Stimulated activated CD8-positive, alpha-beta memory T cell treated with anti-CD3 and anti-CD28 coated beads, Interleukin-7, amount 100 ng/mL, for 48 hours (primary cell): ENCODE measurements at places on chromosomes 4 and X.

GRCh38 chrX:12421918-12422317 lies 283.6 kb downstream of the FRMPD4 start:
- no peak for DNase-seq

- DNase-seq = no peak
Measured at GRCh38 chrX:1657367-1658070, 42.7 kb downstream of the ASMT start.

- no peak for DNase-seq
Measured at GRCh38 chr4:98540803-98541202, 117.6 kb downstream of the TSPAN5 start.

GRCh38 chr4:170138580-170139194 lies 48.9 kb upstream of the AADAT start:
- DNase-seq = peak; percentile 29

- no peak for DNase-seq
Measured at GRCh38 chrX:21798677-21799219, 40.7 kb upstream of the MBTPS2 start.

DNA sequence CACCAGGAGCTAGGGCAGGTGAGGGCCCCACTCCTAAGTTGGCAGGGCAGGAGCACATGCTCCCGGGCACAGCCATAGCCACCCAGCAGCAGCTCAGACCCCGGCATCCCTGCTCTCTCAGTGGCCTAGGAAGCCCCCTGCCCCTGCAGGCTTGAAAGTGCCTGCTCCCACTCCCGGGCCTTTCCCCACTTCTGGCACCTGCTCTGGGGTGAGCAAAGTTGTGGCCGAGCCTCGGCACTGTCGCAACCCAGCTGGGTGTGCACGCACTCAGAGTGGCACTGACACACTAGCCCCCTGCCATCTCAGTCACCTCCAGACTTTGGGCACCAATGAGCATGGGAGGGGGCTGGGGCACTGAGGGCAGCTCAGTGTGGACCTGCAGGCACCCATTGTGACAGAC lies 60.8 kb upstream of the CDKN2AIP start:
- DNase-seq = no peak

DNA sequence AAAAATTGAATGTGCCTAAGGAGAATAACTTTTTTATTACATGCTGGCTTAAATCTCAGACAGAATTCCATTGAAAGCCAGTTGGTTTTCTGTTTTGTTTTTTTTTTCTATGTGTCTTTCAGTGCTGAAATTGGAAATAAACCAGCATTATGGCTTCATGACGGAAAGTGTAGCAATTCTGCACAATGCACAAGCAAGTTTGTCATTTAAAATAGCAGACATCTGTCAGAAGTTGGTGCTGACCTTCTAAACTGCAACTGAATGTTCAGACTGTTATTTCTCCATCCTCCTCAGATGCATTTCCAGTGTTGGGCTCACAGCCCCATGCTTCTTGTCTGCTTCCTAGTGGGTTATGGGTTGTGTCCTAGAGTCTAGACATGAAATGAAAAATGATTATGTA lies 107.2 kb upstream of the LIMCH1 start:
- no peak for DNase-seq

GRCh38 chr4:8029689-8030088 lies 90.0 kb upstream of the AFAP1 start:
- DNase-seq = no peak

DNA sequence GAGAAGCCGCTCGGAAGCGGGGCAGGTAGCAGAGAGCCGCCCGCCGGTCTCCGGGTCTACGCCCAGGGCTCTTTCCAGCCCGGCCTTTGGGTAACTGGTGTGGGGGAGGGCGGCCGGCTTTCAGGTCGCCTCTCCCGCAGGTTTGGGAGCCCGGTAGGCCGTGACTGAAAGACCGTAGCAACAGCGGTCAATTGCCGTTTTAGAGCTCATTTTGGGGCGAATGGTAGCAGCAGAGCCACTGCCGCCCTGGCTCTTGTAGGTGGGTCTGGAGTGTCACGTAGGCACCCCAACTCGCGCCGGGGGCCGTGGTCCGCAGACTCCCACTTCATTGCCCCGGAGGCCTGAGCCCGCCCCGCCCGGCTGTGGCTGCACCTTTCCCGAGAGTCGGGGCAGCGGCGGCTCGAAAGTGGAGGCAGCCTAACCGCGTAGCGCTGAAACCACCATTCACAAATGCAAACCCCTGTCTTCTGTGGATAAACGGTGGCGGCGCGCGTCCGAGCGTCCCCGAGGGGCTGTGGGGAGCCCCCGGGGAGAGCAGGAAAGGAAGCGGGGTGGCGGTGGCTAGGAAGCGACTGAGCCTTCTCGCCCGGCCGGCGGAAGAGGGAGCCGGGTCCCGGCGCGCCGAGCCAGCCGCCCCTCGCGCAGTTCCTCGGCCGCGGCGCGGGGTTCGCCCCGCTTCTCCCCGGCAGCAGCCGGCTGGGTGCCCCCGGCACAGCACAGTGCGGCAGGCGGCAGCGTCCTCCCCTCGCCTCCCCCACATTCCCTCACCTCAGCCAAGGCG lies 2185.1 kb upstream of the TENM3 start:
- DNase-seq = no peak

DNA sequence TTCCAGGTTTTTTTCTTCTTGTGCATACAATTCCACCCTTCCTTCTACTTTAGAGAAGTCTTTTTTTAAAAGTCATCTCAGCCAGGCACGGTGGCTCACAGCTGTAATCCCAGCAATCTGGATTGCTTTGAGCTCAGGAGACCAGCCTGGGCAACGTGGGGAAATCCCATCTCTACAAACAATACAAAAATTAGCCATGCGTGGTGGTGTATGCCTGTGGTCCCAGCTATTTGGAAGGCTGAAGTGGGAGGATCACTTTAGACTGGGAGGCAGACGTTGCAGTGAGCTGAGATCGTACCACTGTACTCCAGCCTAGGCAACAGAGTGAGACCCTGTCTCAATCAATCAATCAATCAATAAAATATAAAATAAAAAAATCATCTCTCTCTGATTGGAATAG lies 14.8 kb downstream of the ELOVL6 start:
- DNase-seq = no peak

- no peak for DNase-seq
Measured at GRCh38 chr4:184833046-184833838, 7.5 kb upstream of the ACSL1 start.

GRCh38 chr4:90438522-90438921 lies 311.3 kb downstream of the CCSER1 start:
- DNase-seq = no peak

- no peak for DNase-seq
Measured at GRCh38 chrX:151753313-151754046, 18.9 kb downstream of the CNGA2 start.

GRCh38 chr4:35802644-35803043 lies 441.7 kb downstream of the ARAP2 start:
- no peak for DNase-seq

GRCh38 chrX:68415316-68415715 lies 18.0 kb downstream of the OPHN1 start:
- DNase-seq = no peak

- DNase-seq = peak; percentile 55
Measured at GRCh38 chr4:153153339-153153871, 50.8 kb upstream of the TRIM2 start.

GRCh38 chr4:54107951-54108748 lies 8.2 kb downstream of the GSX2 start:
- DNase-seq = no peak

DNA sequence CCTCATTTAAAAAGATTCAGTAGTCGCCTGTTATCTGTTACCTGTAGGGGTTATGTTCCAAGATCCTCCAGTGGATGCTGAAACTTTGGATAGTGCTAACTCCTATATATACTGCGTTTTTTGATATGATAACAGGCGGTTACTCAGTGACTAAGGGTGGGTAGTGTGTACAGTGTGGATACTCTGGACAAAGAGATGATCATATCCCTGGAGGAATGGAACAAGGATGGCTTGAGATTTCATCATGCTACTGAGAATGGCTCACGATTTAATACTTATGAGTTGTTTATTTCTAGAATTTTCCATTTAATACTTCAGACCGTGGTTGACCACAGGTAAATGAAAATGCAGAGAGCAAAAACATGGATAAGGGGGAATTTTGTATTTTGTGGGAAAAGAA lies 21.5 kb downstream of the FAM47E start:
- DNase-seq = no peak

- DNase-seq = no peak
Measured at GRCh38 chr4:123755655-123756054, 359.1 kb downstream of the SPRY1 start.
